Stimulated activated CD4-positive, alpha-beta T cell treated with anti-CD3 and anti-CD28 coated beads, Interleukin-1b, Interleukin-23, amount 100 ng/mL, for 24 hours (primary cell): ENCODE measurements at places on chromosomes 3 and 15.

GRCh38 chr3:69683082-69683806 lies 56.0 kb upstream of the MITF start:
- no peak for DNase-seq

- DNase-seq: no peak
Measured at GRCh38 chr3:58178528-58179234, 32.1 kb downstream of the DNASE1L3 start.

DNA sequence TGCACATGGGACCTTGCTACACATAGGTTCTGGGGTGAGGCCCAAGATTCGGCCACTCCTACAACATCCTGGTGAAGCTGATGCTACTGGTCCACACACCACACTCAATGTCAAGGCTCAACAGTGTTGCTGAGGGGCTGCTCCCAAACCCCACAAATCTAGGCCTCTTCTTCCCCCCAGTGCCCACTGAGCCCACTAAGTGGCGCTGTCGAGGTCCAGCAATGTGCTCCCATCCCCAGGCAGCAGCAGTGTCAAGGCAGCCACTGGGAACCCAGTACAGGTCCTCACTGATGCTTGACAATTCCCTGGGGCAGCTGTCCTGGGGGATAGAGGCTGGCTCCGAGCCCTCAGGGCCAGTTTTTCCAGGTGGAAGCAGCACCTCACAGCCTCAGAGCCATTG lies 21.5 kb downstream of the SCN5A start:
- DNase-seq: no peak

- DNase-seq: no peak
Measured at GRCh38 chr15:58923696-58924300, 9.7 kb downstream of the SLTM start.

- no peak for DNase-seq
Measured at GRCh38 chr3:24678021-24678420, 183.4 kb upstream of the THRB start.

GRCh38 chr3:138426211-138426610 lies 8.2 kb upstream of the ESYT3 start:
- no peak for DNase-seq

GRCh38 chr3:133196527-133196926 lies 158.3 kb downstream of the TMEM108 start:
- no peak for DNase-seq

- no peak for DNase-seq
Measured at GRCh38 chr3:34005886-34006285, 207.5 kb downstream of the PDCD6IP start.

DNA sequence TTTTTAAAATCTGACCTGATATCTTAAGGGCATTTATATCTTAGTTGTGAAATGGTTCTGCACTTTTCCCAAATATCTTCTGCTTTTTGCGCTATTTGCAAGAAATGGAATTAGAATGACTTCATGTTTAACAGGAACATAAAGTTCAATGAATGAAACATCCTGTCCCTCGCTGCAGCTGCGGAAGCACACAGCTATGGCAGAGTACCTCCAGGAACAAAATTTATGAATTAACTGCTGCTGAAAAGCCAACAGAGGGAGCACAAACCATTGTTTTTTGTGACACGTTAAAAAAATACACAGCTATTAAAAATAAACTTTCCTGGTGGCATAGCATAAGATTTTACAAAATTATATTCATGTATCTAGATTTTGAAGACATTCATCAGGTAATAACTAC lies 404.4 kb upstream of the MDFIC2 start:
- DNase-seq: no peak

GRCh38 chr3:121330118-121330517 lies 215.7 kb downstream of the POLQ start:
- DNase-seq: no peak

GRCh38 chr3:174002543-174002942 lies 605.0 kb downstream of the NLGN1 start:
- DNase-seq: no peak

DNA sequence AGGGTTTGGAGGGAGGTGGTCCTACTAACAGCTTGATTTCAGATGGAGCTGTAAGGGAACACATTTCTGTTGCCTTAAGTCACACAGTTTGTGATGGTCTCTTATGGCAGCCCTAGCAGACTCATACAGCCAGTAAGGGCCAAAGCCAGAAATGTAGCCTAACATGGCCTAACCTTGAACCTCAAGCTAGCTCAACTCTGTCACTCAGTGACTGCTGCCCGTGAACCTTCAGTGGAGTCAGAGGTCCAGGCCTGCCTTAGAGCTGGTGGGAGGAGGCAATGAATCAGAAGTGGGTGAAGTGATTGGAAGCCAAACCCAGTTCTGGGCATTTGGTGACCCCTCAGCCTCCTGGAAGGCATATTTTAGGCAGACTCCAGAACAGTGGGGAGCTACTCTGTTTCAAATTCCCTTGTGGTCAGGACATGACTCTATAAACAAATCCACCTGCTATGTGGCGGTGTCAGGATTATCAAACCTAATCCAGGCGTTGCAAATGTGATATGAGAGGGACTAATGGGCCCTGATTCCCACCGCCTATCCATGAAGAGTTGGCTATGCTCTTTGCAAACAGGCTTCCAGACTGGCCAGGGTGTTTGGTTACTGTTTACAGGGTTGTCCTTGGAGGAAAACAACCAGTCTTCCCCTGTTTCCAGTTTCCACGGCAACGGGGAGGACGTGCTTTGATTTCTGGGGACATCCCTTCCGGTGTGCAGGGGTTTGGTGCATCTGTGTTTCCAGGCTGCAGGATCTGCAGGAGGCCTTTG lies 105.9 kb upstream of the AGBL1 start:
- DNase-seq: no peak

DNA sequence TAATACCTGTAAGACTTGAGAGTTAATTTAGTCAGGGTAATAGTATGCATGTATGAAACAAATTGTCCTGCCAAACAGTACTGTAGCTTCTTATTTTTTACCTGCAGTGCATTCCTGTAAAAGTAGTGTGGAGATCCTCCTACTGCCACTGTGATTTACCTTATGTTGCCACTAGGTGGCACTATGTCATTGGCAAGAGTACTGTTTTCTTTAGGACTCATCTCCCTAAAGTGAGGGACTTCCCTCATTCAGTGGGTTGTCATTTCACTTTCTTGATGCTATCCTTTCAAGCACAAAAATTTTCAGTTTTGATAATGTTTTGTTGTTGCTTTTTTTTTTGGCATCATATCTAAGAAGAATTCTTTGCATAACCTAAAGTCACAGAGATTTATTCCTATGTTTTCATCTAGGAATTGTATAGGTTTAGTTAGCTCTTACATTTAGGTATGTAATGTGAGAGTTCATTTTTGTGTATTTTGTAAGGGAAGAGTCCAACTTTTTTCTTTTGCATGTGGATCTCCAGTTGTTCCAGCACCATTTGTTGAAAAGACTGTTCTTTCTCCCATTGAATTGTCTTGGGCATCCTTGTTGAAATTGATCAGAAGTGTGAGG lies 105.7 kb downstream of the AKAP13 start:
- peak; percentile 20 for DNase-seq

- DNase-seq: no peak
Measured at GRCh38 chr3:152225201-152225600, 43.5 kb upstream of the MBNL1 start.

DNA sequence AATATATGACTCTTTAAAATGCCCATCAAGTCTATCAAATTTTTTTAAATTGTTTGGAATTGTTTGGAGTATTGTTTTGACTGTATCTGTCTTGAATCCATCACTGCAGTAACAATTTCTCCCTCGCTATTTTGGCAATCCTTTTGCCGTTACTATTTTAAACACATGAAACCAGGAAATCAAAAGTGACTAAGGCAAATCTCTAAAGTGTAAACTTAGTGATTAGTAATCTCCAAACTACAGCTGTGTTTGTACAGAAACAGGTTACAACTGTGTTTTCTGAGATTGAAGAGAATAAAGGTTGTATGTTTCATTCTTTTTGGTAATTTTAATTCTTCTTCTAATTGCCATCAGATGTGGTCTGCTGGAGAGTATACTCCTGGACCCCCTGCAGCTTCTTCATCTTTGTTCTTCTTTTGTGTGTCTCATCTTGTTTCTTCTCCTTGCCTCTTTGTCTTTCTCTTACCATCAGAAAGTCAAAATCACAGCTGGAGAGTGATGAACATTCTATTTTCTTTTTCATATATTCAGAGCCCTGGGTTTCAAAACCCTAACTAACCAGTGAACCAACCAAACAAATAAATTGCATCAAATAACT lies 465.4 kb downstream of the RBMS3 start:
- no peak for DNase-seq

GRCh38 chr15:64695561-64695992 lies 79.8 kb downstream of the RBPMS2 start:
- no peak for DNase-seq

DNA sequence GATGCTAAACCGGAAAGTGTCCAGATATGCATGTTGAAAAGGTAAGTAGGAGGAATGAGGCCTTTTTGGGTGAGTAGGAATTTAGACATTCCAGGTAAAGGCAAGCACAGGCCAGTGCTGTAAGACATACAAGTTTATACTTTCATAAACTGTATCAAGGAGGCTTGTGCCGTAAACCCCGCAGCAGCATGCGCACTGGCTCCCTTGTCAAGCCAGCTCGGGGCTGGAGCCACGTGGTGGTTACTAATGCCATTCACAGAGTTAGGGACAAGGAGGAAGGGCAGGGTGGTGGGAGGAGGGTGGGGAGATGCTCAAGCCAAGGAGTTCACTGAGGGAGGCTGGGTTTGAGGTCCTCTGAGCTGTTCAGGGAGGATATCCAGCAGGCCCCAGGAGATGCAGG lies 35.8 kb downstream of the PLD1 start:
- no peak for DNase-seq

DNA sequence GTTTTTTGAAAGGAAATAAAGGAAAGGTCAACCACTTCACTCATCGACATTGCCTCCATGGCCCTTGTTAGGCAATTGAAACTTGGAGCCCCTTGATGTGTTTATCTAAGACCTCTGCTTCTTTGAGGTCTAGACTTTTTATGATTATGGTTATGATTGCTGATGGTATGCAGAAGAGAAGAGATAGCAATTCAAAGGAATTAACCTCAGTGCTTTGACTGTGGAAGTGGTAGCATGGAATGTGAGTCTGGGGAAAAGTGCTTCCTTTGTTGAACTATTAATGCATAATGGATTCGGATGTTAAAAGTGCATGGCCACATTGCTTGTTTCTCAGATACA lies 46.1 kb downstream of the FNDC3B start:
- no peak for DNase-seq

DNA sequence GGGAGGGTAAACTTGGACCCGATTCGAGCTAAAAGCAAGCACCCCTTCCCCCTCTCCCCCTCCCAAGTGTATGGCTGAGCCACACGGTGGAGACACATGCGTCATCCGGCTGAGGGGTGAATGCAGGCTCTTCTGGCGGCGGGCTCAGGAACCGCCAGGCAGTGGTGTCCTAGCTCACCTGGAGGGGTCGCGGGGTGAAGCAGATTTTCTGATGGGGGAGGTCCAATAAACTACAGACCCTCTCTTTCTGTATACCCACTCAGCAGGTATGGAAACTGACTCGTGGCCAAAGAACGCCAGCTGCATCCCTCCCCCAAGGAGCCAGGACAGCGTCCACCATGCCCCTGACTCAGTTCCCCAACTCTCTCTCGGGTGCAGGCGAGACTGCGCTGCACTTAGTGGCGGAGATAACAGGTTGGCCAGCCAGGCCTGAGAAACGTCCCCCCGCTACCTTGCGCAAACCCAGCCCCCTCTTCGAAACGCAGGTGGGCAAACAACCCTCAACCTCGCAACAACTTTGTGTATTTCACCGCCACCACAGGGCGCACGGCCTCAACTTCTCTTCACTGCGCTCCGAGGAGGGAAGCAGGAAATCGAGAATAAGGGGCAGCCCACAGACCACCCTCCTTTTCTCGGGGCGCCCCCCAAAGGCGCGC lies 1.3 kb downstream of the MAGI1 start:
- DNase-seq: no peak

GRCh38 chr3:186386883-186387560 lies 25.0 kb upstream of the DGKG start:
- no peak for DNase-seq

- no peak for DNase-seq
Measured at GRCh38 chr15:70473581-70474370, 289.6 kb downstream of the UACA start.

GRCh38 chr3:187612656-187613055 lies 57.5 kb downstream of the SST start:
- no peak for DNase-seq
